NCI-H2107 (cell line): ENCODE measurements at places on chromosomes 4 and X.

DNA sequence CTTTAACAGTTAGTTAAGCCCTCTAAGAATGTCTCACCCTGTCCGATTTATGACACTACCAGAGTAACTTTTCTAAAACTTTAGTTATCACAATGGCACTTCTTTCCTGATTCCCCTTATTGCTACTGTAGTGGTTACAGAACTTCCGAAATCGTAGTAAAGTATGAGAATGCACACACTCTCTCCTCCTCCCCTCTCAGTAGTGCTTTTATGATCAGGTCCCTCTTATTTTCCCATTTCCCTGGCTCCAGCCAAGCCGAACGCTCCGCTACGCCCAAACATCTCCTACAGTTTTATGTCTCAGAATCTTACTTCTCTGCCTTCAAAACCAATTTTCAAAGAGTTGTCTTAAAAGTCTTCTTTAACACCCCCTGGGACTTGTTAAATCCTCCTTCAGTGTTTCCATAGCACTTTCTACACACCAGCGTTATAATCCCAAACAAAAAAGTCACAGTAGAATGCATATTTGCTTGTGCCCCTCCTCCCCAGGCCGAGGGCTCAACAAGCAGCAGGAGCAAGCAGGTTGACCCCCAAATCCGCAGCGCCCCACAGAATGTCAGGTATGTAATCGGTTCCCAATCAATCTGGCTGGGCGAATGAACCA, 671 bp downstream of the HPF1 start:
- DNase-seq, result no peak

DNA sequence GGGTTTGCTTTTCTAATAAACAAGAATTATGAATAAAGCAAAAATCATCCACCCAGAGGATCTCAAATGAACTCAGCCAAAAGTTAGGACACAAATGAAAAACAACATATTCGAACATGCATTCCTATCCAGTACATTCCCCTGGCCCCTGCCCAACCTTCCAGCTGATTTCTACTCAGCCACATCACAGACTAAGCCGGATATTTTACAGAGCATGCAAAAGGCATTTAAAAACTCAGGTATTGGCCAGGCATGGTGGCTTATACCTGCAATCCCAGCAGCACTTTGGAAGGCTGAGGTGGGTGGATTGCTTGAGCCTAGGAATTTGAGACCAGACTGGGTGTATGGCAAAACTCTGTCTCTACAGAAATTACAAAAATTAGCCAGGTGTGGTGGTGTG, 54.6 kb downstream of the RELL1 start:
- DNase-seq, result no peak

- DNase-seq, result no peak
Observed at GRCh38 chr4:14184265-14184664, 556.7 kb upstream of the BOD1L1 start.

DNA sequence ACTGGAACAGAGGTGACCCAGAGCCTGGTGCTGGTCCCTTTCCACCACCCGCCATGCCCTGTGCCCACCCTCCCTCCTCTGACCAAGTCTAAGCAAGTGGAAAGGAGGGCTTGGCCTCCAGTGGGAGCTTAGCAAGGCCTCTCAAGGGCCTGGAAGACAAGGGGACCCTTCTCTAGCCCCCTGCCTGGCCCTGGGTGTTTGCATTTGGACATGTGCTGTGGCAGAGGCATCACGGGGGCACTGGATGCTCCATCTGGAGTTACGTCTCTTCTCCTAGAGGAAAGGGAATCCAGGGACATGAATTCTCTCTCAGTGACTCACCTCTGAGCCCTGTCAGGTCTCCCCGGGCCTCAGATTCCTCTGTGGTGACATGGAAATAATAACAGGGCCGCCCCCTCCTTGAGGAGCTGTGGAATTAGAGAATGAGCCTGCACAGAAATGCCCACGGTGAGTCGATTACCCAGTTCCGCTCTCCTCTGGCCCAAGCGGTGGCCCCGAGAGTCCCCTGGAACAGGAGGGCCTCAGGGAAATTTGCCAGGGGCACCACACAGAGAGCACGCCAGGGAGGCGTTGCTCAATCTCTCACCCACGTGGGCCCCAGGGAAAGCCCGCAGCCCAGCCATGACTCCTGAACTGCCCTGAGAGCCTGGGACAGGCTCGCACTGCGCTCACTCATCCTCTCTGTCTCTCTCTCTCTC, 189.6 kb downstream of the BCOR start:
- DNase-seq, result peak; percentile 4

DNA sequence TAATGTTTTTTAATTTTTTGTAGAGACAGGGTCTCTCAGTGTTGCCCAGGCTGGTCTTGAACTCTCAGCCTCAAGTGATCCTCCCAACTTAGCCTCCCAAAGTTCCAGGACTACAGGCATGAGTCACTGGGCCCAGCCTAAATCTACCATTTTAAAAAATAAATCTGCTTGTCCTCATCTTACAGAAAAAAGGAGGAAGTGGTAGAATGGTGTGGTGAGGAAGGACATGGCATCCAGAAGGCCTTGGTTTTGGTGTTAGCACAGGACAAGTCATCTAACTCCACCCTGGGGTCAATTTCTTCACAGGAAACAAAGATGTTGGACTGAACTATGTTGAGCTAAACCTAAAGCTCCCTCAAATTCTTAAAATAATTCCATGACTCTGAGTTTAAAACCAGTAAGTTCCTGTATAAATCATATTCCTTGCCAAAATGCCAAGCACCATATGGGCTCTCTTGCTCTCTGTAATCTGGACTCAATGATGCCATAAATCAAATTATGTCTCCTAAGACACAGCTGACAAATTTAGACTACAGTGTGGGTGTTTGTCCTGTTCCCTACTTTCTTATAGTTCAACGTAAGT, 253.9 kb upstream of the NOCT start:
- DNase-seq, result no peak

DNA sequence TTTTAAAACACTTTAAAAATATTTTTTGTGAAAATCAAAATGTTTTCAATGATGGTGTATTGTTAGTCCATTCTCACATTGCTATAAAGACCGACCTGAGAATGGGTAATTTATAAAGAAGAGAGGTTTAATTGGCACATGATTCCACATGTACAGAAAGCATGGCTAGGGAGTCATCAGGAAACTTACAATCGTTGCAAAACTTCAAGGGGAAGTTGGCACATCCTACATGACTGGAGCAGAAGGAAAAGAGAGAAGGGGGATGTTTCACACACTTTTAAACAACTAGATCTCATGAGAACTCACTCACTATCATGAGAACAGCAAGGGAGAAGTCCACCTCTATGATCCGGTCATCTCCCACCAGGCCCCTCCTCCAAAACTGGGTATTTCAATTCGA, 110.7 kb downstream of the TMEM47 start:
- no peak for DNase-seq

DNA sequence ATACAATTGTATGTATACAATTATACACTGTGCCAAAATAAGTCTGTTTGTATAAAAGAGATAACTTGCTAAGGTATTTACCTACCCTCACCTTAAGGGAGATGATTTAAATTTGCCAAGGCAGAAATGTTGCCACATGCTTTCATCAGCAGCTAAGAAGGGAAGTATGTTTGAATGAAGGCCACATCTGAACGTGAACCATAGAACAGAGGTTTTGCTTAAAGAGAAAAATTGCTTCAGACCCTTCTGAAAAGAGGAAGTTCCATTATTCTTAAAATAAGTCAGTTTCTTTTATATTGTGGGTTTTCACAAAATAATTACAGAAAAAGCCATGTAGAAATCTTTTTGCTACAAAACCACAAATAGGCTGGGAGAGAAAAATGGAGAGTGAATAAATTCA, 621.5 kb upstream of the HTR2C start:
- no peak for DNase-seq

DNA sequence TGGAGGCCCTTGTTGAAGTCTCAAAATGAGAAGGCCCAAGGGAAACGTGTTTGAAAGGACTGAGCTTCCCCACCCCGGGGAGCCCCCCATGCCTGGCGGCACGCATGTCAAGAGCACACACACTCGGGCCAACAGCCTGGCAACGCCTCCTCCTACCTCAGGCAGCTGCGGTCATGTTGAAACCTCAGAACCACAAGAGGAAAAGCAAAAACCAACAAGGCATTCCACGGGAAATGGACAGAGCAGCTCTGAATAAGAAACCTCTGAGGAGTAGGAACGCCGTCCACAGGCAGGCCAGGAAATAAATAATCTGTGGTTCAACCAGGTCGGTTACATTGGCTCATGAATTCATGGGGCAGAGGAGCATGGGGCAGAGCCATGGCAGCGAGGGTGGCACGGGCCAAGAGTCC, 95.7 kb upstream of the AFAP1 start:
- peak; percentile 49 for DNase-seq

DNA sequence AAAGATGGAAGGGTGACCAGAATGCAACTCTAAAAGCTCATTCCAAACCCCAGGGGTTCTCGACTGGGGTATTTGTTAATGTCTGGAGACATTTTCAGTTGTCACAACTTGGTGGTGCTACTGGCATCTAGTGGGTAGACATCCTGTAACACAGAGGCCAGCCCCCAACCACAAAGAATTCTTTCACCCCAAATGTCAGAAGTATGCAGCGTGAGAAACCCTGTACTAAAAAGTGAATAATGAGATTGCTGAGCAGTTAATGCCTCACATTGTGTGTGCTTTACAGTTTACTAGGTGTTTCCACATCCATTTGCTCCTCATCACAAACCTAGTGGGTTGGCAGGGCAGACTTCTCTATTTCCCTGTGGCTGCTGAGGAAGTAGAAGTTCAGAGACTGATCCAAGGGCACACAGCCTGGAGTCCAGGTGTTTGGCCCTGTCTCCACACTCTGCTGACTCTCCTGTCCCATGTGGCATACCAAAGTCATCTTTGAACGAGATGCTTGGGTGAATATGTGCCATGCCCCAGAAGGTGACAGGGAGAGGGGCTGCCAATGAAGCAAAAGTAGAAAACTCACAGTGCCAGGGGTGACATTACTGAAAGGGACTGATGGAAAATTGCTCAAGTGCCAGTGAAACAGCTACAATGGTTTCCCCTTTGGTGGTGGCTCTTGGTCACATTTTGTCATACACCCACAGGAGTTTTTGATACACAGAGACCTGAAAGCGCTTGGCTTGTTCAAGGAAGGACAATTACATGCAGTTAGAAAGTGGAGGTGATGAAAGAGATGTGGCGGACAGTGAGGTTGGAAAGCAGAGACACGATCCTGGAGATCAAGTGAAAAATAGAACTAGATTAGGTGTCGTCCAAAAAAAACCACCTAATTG, 10.1 kb upstream of the TMEM154 start:
- no peak for DNase-seq

DNA sequence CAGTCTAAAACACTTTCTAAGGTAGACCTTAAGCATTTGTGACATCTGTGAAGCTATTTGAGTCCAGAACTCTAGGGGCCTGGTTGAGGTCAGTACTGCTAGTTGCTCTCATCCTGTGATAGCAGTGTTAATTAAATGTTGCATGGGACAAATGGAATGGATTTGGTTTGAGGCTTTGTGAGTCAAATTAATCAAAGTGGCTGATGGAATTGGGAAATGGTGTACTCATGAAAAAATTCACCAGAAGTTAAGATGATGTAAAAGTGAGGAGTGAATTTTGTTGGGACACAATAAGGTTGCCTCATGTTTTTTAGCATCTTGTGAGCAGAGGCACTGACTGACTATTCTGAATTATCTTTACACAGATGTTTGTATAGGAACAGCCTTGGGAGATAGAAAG, 99.2 kb upstream of the ARSJ start:
- no peak for DNase-seq

GRCh38 chr4:30952526-30953219, 232.5 kb downstream of the PCDH7 start:
- no peak for DNase-seq

- no peak for DNase-seq
Observed at GRCh38 chrX:13001961-13002671, 27.2 kb downstream of the TMSB4X start.

- no peak for DNase-seq
Observed at GRCh38 chr4:149202117-149202516, 613.5 kb downstream of the IQCM start.

- DNase-seq, result no peak
Observed at GRCh38 chr4:99395595-99396364, 39.4 kb downstream of the ADH7 start.

GRCh38 chrX:11558972-11559371, 106.7 kb downstream of the ARHGAP6 start:
- no peak for DNase-seq

DNA sequence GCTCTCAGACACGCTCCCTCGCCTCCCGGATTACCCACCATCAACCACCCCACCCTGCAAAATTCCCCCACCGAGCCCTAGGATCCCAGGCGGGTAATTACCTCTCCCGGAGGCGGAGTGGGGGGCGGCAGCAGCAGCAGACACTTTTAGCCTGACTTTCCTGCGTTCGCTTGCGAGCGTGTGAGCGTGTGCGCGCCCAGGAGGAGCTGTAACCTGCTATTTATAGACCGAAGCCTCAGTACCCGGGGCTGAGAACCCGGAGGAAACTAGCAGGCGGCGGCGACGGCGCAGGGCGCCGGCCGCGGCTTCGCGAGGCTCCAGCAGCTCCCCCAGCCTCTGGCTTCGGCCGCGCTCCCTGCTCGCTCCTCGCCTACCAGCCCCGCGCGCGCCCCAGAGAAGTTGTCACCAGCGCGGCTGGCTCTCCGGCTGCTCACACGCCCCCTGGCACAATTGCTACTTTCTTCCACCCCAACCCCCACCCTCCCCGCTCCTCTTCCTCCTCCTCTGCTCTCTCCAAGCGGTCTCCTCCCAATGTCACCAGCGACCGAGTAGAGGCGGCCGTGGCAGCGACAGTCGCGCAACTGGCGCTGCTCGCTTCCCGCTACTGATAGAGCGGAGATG, at the start of gene INPP4B:
Gene INPP4B (minus strand): TSS at position 194 of the 621 bp plus-strand sequence.
- no peak for DNase-seq

DNA sequence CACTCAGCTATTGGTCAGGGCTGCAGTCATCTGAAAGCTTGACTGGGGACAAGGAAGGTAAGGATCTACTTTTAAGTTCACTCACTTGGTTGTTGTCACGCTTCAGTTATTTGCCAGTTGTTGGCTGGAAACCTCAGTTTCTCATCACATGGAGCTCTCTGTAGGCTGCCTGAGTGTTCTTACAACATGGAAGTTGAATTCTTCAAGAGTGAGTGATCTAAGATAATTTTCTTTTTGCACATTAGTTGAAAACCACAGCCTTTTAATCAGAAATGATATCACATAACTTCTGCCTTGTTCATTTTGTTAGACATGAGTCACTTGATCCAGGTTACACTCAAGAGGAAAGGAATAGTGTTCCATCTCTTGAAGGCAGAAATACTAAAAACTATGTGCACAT, 552.7 kb downstream of the RAPGEF2 start:
- DNase-seq, result no peak

GRCh38 chrX:39450234-39450977, 647.4 kb downstream of the BCOR start:
- DNase-seq, result no peak

DNA sequence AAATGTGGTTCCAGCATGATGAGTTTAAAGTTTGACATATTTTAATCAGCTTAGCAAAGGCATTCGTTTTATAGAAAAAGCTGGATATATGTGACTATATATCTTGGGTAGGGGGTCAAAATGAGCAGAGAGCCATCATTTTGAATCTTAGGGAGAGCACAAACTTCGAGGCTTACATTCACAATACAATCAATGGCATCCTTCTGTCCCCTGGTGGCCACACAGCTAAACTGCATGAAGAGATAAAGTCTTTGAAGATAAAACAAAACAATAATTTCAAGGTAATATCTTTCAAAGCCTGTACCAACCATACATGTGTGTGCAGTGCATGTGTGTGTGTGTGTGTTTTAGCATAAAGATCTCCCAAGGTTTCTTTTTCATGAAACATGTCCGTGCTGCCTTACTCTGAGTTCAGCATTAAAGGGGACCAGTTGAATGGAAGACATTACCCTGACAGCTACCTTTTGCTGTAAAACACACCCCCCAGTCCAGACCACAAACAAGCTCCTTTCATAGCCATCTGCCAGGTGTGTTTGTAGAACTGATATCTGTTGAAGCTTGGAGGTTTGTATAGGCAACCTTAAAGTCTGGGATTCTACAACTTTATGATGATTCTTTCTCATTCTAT, 22.0 kb downstream of the DYNLT3 start:
- peak; percentile 11 for DNase-seq
